Left kidney (tissue), 8 donors: ENCODE measurements at places on chromosomes 5 and 9. TPM values are rescaled to one million over a fixed set of nuclear protein-coding genes. Genes with fewer than 3 reads are reported as not detected.

DNA sequence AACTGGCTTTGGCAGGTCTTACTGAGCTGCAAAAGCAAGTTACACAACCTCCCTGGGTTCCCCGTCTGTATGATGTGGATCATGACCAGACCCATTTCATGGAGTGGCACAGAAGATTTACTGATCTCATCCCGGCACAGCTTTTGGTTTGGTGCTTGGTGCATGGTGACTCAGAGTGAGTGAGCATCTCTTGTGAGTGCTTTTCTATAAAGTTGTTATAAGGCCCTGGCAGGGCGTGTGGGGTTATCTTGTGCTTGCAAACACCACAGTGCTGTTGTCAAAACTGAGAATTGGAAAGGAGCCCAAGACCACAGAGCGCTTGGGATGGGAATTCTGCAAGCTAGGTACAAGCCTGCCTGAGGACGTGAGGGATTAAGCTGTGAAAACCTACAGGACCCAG, 425.2 kb downstream of the GADD45G start:
- DNase-seq = no peak

DNA sequence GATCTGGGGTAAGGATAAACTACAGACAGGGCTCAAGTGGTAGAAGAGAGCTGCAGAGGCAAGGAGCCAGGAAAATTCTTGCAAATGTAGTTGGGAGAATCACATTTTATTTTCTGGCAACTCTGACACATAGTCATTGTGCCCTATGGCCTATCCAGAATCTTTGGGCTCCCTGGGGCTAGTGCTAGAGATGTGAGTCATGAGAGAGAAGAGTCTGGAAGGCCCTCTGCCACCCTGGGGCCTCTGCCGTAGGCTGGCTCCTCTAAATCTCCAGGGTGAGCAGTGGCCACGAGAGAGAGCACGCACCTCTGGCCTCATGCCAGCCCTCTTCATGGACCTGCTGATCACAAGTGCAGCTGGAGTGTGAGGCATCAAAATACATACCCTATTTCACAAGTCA, 74.3 kb upstream of the SSBP2 start:
- no peak for DNase-seq

- no peak for DNase-seq
Observed at GRCh38 chr5:15037247-15037908, 165.8 kb upstream of the ANKH start.

GRCh38 chr5:179226696-179227095, 118.6 kb downstream of the ADAMTS2 start:
- DNase-seq = no peak

PCDHGA1 gene
- polyA plus RNA-seq = 1.1 TPM

ZNF366 gene
- polyA plus RNA-seq = 3.5 TPM
